ENCODE measurements at places on chromosomes 7 and 10.

DNA sequence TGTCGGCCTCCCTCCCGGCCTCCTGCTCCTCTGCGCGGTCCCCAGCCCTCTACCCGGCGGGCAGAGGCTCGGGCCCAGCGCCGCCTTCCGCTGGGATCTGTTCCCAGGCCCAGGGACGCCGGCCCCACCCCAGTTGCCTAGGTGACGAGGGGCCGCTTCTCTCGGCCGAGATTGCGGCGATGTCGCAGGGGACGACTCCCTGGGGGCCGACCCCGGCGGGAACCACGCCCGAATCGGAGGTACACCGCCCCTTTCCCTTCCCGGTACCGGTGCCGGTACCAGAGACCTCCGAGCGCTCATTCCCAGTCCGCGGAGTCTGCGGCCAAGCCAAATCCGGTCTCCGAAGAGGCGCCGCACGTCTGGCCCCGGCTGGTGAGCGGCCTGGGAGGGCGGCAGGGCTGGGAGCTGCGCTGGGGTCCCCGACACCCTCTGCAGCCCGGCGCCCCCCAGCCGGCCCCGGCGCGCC lies at the start of gene CABCOCO1:
Gene CABCOCO1, plus strand, starts transcription at position 136 of the 466 bp plus-strand sequence. Its CDS starts 44 bp downstream, at position 180.
- H3K36me3 ChIP-seq = no peaks in the 10 kb centered on the region
- peak within 1 kb of the TSS; percentile 86 for H3K4me3 ChIP-seq
- peak; percentile 70 for DNase-seq
- H3K27ac ChIP-seq = no peak within 1 kb of the TSS
- H3K27me3 ChIP-seq = no peaks in the 10 kb centered on the region
- peaks cover 9% of the 10 kb centered on the region for H3K4me1 ChIP-seq

GRCh38 chr7:39356172-39356925 lies 209.9 kb upstream of the YAE1 start:
- H3K27ac ChIP-seq = no peak overlapping the region
- H3K36me3 ChIP-seq = no peaks in the 10 kb centered on the region
- H3K27me3 ChIP-seq = peaks cover 2% of the 10 kb centered on the region
- no peak overlapping the region for H3K4me3 ChIP-seq
- peaks cover 12% of the 10 kb centered on the region for H3K4me1 ChIP-seq

- peaks cover 6% of the 10 kb centered on the region for H3K4me1 ChIP-seq
- H3K4me3 ChIP-seq = no peak overlapping the region
- H3K27ac ChIP-seq = peak overlapping the region; percentile 44
- H3K27me3 ChIP-seq = no peaks in the 10 kb centered on the region
- DNase-seq = no peak
Measured at GRCh38 chr7:39688611-39689480, 65.5 kb downstream of the RALA start.

DNA sequence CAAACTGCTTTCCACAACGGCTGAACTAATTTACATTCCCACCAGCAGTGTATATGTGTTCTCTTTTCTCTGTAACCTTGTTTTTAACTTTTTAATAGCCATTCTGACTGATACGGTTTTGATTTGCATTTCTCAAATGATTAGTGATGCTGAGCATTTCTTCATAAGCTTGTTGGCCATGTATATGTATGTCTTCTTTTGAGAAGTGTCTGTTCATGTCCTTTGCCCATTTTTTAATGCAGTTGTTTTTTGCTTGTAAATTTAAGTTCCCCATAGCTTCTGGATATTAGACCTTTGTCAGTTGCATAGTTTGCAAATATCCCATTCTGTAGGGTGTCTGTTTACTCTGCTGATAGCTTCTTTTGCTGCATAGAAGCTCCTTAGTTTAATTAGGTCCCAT lies 6.1 kb downstream of the ZNF786 start:
- peaks cover 7% of the 10 kb centered on the region for H3K4me1 ChIP-seq
- H3K4me3 ChIP-seq = no peak overlapping the region
- no peaks in the 10 kb centered on the region for H3K27me3 ChIP-seq
- DNase-seq = no peak
- H3K27ac ChIP-seq = no peak overlapping the region

GRCh38 chr10:127920306-127921074 lies 13.6 kb downstream of the PTPRE start:
- no peak for DNase-seq
- peaks cover 16% of the 10 kb centered on the region for H3K36me3 ChIP-seq
- H3K4me3 ChIP-seq = no peak overlapping the region
- peak overlapping the region; percentile 24 for H3K27ac ChIP-seq
- H3K4me1 ChIP-seq = peaks cover 68% of the 10 kb centered on the region

- DNase-seq = no peak
- H3K4me1 ChIP-seq = peaks cover 3% of the 10 kb centered on the region
- peaks cover 7% of the 10 kb centered on the region for H3K36me3 ChIP-seq
Measured at GRCh38 chr7:110557-111232, 81.7 kb upstream of the FAM20C start.

All from endothelial cell (in vitro differentiated cells).